ENCODE measurements at places on chromosomes 16 and 17.

- DNase-seq = no peak
Measured at GRCh38 chr16:72818236-72818845, 229.6 kb downstream of the ZFHX3 start.

DNA sequence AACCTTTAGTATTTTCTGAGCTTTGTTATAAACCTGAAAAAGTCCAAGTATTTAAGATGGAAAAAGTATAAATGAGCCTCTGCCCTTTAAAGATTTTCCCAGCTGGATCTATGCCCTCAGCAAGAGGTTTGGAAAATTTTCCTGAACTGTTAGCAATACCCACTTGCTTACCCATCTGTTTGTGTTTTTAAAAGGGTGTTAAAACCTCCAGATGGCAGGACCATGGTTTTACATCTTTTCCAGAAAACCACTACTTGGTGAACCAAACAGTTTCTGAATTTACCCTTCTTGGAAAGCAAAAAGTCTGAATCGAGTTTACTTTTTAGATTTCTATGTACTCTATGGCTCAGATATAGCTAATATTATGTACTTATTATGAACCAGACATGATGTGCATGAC lies 719 bp downstream of the PMFBP1 start:
- DNase-seq = no peak

DNA sequence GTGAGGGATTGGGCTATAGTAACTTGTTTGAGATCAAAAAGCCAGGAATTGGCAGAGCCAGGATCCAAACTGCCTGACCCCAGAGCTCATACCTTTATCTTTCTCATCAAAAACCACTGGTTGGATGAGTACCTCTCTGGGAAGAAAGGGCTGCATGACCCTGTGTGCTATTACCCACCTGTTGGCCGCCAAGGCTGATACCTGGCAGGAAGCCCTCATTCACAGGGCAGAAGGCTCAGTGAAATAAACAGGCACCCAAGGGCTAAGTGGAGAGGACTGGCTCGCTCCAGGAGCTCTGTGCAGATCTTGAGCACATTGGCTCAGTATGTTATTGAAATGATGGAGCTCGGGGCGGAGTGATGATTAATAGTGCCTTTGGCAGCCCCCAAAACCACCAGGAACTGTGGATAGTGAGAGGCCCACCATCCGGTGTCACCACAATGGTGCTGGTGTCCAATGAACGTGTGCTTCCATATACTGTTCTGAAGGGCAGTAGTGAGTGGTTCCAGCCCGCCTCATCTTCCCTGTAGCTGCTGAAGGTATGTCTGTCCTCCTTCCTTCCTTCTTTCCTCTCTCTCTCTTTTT lies 197.6 kb downstream of the MSI2 start:
- DNase-seq = no peak

- no peak for DNase-seq
Measured at GRCh38 chr17:78019367-78019975, 61.0 kb downstream of the TNRC6C start.

GRCh38 chr17:13518261-13519000 lies 83.3 kb downstream of the HS3ST3A1 start:
- DNase-seq = no peak

- no peak for DNase-seq
Measured at GRCh38 chr16:10202649-10203048, 20.4 kb upstream of the GRIN2A start.

DNA sequence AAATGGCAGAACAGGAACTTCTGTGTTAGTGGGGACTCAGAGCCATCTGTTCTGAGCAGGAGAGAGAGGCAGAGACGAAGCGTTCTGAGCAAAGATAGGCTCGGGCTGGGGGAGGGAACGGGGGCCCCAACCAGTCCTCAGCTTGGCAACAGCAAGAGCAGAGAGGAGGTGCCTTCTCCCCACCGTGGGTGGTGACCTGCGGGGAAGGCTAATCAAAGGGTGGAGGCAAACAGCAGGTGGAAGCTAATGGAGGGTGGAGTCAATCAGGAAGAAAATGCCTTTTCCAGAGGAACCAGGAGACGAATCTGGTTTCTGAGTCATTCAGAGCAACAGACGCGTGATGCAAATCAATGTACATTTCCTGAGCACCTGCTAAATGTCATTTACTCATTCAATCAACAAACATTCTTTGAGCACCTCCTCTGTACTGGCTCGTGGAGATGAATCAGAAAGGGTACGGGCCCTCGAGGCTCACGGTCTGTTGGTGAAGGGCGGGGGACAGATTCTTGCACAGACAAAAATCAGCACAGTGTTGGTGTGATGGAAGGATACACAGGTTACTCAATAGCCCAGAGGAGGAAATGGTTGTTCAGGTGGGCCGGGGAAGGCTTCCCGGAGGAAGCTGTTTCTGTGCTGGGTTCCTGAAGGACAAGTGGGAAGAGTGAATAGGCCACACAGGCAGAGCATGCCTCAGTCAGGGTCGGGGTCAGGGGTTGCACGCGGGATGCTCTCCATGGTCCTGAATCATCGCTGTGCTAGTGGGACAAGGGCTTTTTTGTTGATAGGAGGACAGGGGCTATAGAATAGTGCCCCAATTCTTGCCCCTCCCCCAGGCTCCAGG lies 5.7 kb upstream of the SPNS2 start:
- no peak for DNase-seq

- DNase-seq = no peak
Measured at GRCh38 chr16:56369202-56369601, 56.1 kb downstream of the AMFR start.

GRCh38 chr16:23651943-23652468 lies 10.7 kb downstream of the DCTN5 start:
- no peak for DNase-seq

GRCh38 chr16:71826533-71827017 lies 17.9 kb upstream of the AP1G1 start:
- DNase-seq = no peak

- DNase-seq = no peak
Measured at GRCh38 chr17:10798332-10798749, 5.6 kb downstream of the TMEM238L start.

DNA sequence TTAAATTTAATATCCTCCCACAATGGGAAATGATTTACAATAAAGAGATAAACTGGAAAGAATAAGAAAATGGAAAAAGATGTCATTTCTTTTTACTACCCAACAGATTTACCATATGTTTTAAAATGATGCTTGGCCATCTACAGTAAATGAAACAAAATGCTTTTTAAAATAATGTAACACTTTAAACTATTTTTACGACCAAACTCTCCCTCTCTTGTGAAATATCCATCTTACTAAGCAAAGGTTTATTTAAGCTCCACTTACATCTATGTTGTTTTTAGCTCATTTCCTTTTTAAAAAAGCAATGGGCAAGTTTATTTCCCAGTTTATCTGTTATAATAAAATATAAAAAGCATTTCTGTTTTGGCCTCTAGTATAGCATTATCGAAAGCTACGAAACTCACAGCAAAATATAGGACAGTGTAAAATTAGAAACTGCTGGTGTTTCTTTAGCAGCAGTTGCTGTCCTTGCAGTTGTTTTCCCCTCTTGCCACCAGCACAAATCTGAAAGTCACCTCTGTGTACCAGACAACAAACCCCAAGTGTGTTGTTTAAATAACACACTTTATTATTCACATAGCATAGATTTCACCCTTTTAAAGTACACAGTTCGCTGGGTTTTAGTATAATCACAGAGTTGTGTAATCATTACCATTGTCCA lies 195.1 kb downstream of the CDRT15L2 start:
- no peak for DNase-seq

- peak; percentile 13 for DNase-seq
Measured at GRCh38 chr17:68759343-68760140, 158.4 kb upstream of the FAM20A start.

GRCh38 chr17:69047368-69048263 lies 13.1 kb downstream of the ABCA9 start:
- no peak for DNase-seq

DNA sequence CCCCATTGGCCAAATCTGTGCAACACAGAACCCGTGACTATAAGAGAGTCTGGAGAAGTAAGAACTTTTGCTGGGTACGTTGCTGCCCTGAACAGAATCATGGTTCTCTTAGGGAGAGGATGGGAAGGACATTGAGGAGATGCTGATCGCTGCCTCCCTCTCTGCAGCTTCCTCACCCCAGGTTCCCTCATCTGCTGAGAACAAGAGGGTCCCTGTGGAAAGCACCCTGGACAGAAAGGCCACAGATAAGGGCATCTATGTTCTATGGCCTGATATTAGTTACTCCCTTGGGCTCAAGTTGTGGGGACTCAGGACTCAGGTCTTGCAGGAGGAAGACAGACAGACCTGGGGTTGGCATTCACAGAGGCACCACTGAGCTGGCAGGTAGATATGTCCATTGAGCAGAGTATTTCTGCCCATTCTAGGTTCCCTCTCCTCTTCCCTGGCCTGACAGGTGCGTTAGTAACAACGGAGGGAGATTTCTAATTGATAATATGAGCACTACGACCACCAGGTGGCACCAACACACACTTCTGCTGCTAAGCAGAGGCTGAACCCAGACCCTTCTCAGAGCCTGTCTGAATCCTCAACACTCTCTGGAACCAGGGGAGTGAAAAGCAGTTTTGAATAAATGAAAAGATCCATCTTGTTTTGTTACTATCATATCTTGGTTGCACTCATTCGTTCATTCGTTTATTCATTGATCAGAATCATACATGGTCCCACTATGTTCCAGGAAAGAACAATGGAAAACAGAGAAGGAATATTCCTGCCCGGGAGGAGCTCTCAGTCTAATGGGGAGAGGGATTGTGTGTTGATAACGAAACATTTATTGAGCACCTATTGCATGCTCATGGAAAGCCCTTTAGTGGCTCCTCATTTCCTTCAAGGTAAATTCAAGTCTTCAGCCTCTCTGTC lies 56.4 kb downstream of the SLC6A2 start:
- peak; percentile 62 for DNase-seq

GRCh38 chr17:16415031-16415924 lies at the start of gene TRPV2:
Gene TRPV2, plus strand, starts transcription at chr17:16415571. Its CDS starts 2,098 bp downstream, at chr17:16417669.
- DNase-seq = peak; percentile 70

DNA sequence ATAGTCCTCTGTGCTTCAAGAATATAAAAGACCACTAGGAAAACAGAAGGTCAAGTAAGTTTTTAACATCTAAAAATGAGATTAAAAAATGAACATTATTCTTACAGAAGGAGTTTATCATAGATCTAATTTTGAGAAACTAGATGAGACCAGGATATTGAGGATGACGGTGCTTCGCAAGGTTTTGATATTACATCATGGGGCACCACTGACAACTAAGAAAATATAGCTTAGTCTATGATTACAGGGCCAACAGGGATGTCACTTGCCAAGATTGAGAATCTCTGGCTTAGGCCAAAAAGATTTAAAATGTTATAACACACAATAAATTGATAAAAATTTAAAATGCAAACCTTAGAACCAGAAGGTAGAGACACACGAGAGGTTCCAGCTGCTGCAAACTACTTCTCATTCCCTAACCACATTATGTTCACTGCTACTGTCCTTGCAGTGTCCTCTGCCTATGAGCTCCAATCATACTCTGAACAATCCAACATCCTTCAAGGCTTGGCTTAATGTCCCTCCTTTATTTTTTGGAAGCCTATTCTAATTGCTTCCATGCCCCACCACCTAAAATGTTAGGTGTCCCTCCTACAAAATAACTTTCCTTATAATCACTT lies 33.2 kb downstream of the USP32 start:
- no peak for DNase-seq

DNA sequence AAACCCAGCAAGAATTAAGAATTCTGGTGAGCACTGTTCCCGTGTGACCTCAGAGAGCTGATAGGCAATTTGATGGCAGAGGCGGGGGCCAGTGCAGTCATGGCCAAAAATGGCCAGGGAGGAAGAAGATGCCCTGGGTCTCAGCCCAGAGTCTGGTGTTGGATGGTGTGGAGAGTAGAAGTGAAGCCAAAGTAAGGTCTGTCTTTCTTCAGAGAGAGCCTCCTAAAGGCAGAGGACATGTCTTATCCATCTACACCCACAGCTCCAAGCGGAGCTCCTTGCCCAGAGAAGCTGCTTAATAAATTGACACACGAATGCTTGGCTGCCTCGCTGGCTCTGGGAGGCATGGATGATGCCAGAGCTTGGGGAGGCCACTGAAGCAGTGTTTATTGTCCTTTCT lies 19.7 kb upstream of the ZNF652 start:
- no peak for DNase-seq

GRCh38 chr16:30569746-30570635 lies 1.5 kb downstream of the ZNF688 start:
- DNase-seq = no peak

- DNase-seq = no peak
Measured at GRCh38 chr17:2380950-2381649, 19.8 kb downstream of the MNT start.

DNA sequence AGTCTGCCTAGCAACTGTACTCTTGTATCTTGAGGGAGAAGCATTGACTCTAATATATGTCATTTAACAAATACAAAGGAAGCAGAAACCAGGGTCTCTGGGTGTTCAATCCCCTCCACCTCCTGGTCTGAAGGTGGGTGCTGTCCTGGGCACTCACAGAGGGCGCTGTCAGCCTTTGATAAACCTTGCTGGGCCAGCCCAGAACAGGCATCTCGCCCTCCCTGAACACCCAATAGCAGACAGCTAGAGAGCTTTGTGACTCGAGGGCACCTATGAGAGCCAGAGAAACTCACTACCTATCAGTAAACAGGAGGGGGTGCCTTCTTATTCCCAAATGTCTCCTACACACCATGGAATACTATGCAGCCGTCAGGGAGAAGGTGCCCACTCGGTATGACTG lies 6.4 kb upstream of the PIPOX start:
- DNase-seq = no peak

DNA sequence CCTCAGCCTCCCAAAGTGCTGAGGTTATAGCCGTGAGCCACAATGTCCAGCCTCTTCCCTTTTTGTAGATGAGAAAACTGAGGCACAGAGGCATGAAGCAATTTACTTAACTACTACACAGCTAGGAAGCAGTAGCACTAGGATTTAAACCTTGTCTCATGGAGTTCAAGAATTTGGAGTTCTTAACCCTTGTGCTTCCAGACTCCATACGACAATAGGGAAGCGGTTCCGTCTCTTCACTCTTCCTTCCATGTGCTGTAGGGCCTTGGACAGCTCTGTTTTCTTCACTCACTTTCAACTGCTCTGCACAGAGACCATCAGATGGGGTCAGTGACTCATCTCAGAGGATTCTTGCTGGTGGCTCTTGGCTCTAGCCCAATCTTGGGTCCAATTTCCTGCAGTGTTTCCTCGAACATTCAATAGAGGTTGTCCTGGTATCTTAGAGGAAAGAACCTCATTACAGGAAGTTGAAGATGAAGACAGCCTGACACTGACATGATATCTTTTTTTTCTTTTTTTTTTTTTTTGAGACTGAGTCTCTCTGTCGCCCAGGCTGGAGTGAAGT lies 19.3 kb downstream of the ITGAL start:
- DNase-seq = no peak

Data from germinal center (tissue), 1 donor.